Breast epithelium (tissue), 4 donors: ENCODE measurements at places on chromosomes 13 and 19. TPM values are rescaled to one million over a fixed set of nuclear protein-coding genes. Genes with fewer than 3 reads are reported as not detected.

DNA sequence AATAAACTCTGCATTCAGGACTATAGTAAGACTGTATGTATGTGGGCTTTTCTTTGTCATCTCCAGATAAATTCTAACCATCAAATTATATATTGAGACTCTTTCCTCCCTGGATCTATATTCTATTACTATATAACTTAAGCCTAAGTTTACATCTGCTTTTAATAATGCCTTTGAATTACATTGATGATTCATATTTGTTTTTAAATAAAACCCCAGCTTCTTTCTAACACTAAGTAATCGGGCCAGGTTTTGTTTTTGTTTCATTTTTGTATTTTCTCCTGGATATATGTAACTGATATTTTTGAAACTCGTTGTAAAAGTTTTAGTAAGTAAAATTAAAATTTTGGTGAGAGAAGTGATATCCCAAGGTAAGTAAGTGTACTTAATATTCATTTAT is 1599.1 kb downstream of the PCDH9 start:
- no peaks in the 10 kb centered on the region for H3K36me3 ChIP-seq
- no peak for DNase-seq

Gene NLRP9
- total RNA-seq, result not detected

DNA sequence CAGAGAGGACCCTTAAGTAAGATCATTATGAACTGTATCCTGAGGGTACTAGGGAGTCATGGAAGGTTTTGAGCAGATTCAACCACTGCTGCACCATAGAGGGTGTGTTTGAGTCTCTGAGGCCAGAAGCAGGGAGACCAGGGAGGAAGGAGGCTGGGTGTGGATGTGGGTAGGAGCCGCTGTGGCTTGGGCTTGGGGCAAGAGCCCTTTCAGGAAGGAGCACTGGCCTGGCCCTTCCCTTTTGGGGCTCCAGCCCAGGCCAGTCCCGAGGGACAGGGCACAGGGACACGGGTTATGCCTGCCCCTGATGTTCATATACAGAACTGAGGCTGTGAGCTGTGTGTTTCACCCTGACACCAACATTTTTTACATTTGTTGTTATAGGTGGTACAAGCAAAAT is 7.2 kb downstream of the CIC start:
- DNase-seq, result no peak
- no peaks in the 10 kb centered on the region for H3K27me3 ChIP-seq
- H3K27ac ChIP-seq, result peak overlapping the region; percentile 100

- DNase-seq, result no peak
- no peak overlapping the region for H3K4me3 ChIP-seq
- no peaks in the 10 kb centered on the region for H3K36me3 ChIP-seq
- no peaks in the 10 kb centered on the region for H3K4me1 ChIP-seq
Observed at GRCh38 chr19:5822181-5822844, 17.2 kb downstream of the FUT6 start.

Gene ARRDC5
- not detected for total RNA-seq

Gene OR7G2
- not detected for total RNA-seq

Gene DHDH
- total RNA-seq, result 1.3 TPM

Gene SETDB2
- total RNA-seq, result 17.0 TPM

Gene KLF1
- not detected for total RNA-seq

DNA sequence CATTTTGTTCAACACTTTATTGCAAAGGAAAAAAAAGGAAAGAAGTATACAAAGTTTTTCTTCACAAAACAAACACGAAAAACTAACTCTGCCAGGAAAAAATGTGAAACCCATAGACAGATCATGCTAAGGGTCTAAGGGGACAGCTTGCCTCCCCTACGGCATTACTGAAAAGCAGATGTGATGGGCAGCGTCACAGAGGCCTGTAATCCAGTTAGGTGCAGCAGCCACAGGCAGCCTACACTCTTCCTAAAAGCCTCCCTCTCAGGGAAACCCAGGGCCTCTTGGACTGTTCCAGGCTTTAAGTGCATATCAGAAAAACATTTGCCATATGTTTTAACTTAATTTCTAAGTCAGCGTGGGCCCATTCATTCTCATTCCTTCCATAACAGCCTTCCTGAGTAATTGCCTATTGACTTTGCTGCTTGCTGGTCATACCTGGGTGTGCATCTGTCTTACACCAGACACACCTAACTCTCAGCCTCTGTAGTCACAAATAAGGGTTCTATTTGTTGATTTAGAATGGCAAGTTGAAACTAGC is 135.7 kb upstream of the SERP2 start:
- peak overlapping the region; percentile 54 for H3K27ac ChIP-seq
- H3K4me3 ChIP-seq, result no peak overlapping the region
- no peaks in the 10 kb centered on the region for H3K36me3 ChIP-seq
- DNase-seq, result no peak
- no peaks in the 10 kb centered on the region for H3K27me3 ChIP-seq

DNA sequence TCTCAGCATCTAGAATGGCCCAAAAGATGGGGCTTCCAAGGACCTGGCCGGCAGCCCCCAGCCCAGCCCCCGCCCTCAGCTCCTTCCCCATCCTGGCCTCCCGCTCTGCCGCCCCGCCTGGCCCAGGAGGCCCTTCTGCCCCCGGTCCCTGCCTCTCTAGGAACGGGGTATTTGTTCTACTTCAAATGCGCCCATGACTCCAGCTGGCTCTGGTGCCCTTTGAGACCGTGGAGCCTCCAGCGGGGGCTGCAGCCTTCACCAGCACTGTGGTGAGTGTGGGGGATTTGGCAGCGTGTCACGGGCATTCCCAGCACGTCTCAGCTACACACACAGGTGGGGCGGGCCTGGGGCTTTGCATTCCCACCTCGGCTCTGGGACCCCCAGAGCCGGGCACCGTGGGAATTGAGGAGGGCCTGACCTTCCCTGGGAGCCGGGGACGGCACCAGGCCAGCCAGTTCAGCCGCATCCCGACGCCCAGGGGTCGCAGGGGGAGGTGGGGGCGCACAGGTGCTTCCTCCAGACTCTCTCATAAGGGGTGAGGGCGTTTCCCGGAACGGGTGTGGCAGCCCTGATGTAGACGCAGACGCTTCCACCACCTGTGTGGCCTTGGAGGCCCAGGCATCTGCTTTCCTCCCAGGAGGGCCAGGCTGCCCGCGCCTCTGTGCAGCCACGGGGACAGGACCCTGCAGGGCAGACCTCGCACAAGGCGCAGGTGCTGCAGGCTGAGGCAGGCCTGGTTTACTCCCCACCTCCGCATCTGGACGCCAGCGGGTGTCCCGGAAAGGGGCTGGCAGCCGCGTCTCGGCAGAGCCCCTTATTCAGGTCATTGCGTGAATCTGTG is 947 bp downstream of the ATP4B start:
- H3K27me3 ChIP-seq, result no peaks in the 10 kb centered on the region
- no peak overlapping the region for H3K27ac ChIP-seq
- no peaks in the 10 kb centered on the region for H3K4me1 ChIP-seq
- H3K36me3 ChIP-seq, result no peaks in the 10 kb centered on the region

DNA sequence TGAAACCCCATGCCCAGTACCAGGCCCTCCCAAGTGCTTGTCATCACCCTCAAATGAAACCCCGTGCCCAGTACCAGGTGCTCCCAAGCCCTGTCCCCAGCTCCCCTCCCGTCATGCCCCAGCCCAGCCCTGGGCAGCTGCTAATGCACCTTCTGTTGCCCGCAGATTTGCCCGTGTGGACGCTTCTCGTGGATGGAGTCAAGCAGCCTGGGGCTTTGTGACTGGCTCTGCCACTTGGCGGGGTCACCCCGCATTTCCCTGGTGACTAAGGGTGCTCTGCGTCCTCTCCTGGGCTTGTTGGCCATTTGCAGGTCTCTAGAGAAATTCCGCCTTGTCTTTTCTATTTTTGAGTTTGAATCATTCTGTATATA is 82.7 kb downstream of the ATP11A start:
- no peaks in the 10 kb centered on the region for H3K4me1 ChIP-seq
- H3K36me3 ChIP-seq, result no peaks in the 10 kb centered on the region
- no peak overlapping the region for H3K27ac ChIP-seq
- no peaks in the 10 kb centered on the region for H3K27me3 ChIP-seq

Gene FGF9
- not detected for total RNA-seq

Gene MCF2L
- total RNA-seq, result 33.4 TPM

Gene IER2
- 79.6 TPM for total RNA-seq

GRCh38 chr13:112342841-112343361 is 33.3 kb upstream of the SPACA7 start:
- H3K4me1 ChIP-seq, result no peaks in the 10 kb centered on the region
- H3K36me3 ChIP-seq, result no peaks in the 10 kb centered on the region
- H3K4me3 ChIP-seq, result no peak overlapping the region
- H3K27me3 ChIP-seq, result no peaks in the 10 kb centered on the region
- no peak overlapping the region for H3K27ac ChIP-seq
- no peak for DNase-seq

GRCh38 chr13:101150998-101151397 is 265.3 kb downstream of the NALCN start:
- H3K4me3 ChIP-seq, result no peak overlapping the region
- H3K4me1 ChIP-seq, result no peaks in the 10 kb centered on the region
- H3K36me3 ChIP-seq, result no peaks in the 10 kb centered on the region
- DNase-seq, result no peak

GRCh38 chr19:17125728-17126677 is 50.4 kb downstream of the MYO9B start:
- no peak overlapping the region for H3K4me3 ChIP-seq
- H3K27ac ChIP-seq, result peak overlapping the region; percentile 82
- peaks cover 7% of the 10 kb centered on the region for H3K4me1 ChIP-seq
- no peaks in the 10 kb centered on the region for H3K27me3 ChIP-seq
- H3K36me3 ChIP-seq, result no peaks in the 10 kb centered on the region
- peak; percentile 37 for DNase-seq
